Stimulated activated CD4-positive, alpha-beta T cell treated with anti-CD3 and anti-CD28 coated beads, TNF-alpha, amount 100 ng/mL, for 24 hours (primary cell): ENCODE measurements at places on chromosomes 6 and 20.

GRCh38 chr6:169253337-169254238 is at the start of gene THBS2:
Gene THBS2, minus strand, starts transcription at chr6:169253846. Its CDS starts 3,062 bp downstream, at chr6:169250784.
- DNase-seq, result no peak

DNA sequence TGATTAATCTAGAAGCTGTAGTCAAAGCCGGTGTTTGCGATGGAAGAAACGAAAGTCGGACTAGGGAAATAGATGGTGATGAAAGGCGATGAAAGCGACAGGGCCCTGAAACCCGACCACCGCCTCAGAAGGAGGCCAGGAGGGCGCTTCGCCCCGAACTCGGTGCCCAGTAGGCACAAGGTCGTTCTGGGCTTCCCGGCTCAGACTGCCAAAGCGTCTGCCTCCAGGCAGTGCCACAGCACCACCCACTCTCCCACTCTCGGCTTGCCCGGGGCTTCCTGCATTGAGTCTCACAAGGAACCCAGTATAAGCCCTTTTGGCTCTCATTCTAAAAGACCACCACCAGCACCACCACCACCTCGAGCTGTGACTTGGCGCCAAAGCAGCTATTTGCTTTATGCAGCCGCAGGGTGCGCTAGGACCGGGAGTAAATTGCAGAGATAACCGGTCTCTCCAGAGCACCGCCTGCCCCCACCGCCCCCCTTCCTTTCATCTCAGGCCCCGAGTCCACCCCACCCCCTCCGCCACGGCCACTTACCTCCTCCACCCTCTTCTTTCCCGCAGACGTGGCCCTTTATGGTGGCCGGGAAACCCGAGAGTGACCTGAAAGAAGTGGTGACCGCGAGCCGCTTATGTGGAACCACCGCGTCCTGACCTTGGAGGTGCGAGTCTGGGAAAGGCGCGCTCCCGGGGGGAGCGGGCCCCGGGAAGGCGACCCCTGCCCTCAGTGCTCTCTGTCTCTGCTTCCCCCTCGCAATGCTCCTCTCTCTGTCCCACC is 2.4 kb downstream of the TCF21 start:
- DNase-seq, result no peak

- DNase-seq, result no peak
Measured at GRCh38 chr6:33279971-33280511, 3.1 kb downstream of the B3GALT4 start.

GRCh38 chr6:225121-225721 is 67.1 kb upstream of the DUSP22 start:
- DNase-seq, result peak; percentile 47

DNA sequence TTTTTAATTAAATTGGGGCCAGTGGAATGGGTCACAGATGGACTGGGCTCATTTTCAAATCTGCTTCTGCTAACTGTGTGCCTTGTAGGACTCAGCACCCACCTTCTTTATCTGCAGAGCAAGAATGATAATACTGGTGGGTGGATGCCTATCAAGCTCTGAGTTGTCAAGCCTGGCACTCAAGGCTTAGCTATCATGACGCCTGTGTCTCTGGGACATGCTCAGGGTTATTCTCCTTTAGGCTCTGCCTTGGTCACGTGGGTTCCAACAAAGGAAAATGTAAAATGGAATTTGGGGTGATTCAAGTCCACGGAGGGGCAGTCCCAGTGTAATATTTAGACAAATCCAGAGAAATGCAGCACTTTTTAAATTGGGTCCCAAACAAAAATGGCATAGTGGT is 202.3 kb downstream of the TSHZ2 start:
- DNase-seq, result no peak

DNA sequence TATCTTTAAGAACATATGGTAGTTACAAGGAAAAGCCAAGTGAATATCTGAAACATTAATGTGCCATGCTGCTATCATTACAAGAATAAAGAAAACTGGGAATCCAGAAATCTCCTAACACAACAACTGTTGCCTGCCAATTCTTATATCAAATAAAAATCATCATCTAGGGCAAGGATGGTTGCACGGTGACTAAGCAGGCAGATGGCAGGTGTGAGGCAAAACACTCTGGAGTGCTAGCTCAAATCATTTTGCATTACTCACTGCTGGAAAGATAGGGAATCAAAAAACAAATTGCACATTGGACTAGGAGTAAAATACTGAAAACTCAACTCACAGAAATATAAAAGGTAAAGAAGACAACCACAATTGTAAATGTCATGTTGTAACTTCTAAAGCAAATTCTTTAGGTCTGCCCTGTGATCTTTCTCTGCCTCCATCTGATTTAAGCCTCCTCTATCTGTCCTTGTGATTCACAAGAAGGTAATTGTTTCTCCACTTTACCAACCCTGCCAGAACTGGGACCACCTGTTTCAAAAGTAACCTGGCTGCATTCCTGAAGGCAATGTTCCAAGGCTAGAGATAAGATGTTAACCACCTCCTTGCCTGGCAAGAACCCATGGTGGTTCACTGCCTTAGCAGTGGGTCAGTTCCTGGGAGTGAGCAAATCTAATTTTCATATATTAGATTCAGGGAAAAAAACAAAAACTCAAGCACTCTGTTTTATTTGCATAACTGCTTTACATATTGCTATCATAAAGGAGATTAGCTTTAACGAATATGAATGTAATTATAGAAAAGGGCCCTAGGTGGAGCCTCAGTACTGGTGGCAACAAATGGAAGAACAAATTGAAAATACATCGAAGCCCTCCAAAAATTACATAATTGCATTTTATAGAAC is 33.1 kb upstream of the LCA5 start:
- no peak for DNase-seq

DNA sequence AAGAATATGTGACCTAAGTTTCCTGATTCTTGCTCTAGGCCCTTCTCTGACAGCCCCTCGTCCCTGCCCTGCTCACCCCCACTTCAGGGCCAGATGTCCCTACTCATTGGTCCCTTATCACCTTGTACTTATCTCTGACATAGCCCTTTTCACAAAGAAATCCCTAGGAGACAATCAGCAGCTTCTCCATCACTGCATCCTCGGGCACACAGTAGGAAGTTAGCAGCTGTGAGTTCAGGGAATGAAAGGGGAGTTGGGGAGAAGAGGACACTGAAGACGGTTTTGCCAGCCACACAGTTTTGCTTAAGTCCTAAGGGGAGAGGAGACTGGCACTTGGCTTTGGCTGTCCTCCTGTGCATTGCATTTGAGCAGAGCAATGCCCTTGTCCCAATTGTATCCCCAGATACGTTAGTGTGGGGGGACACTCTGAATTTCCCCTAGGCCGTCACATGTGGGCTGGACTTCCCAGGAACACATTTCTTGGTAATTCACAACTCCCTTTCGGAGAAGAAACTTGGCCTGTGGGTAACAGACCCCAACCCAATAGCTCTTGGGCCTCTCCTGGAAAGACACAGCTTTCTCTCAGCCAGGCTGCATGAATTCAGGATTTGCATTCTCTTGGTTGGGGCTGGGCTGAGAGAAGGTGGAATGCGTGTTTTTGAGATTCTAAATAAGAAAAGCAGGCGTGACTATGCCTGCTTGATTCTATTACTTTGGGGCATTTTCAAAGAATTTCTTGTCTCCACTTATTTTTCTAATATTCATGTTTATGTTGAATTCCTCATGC is 177.6 kb downstream of the UST start:
- no peak for DNase-seq

DNA sequence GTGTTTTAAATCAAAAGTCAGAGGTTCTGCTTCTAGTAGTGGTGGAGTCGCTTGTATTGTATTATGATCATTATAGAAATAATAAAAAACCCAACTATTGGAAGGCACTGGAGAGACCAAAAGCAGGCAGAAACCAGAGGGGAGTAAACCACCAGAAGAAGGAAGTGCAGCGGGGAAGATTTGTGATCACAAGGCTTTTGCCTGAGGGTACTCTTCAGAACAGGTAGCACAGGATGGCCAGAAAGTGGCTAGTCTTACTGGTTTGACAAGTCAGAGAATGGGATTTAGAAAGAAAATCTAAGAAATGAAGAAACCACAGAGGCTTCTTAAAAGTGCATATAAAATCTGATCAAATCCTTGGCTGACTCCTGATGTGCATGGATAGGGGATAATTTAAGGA is 24.0 kb downstream of the MAPK13 start:
- DNase-seq, result no peak

GRCh38 chr6:43968110-43968965 is 158.9 kb downstream of the MRPL14 start:
- DNase-seq, result no peak

DNA sequence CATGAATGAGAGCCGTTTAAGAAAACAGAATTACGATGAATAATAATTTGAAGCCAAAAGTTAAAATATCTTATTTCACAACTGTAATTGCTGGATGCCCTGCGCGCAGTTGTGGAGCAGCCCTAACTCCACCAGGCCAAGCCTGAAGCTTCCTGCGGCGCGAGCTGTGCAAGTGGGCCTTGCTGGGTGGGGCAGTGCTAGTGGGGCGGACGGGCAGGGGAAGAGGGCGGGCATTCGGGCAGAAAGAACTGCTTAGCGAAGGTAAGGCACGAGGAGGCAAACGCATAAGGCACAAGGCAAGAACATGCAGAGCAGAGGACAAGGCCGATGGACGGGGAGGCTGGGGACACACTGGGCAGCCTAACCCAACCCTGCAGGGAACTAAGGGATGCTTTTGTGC is 2.3 kb downstream of the HLA-DQB2 start:
- no peak for DNase-seq
